Epithelial cell of esophagus (primary cell): ENCODE measurements at places on chromosomes 16 and 17.
A peak's percentile ranks its signal among the peaks of the same experiment; 100 is the strongest.

DNA sequence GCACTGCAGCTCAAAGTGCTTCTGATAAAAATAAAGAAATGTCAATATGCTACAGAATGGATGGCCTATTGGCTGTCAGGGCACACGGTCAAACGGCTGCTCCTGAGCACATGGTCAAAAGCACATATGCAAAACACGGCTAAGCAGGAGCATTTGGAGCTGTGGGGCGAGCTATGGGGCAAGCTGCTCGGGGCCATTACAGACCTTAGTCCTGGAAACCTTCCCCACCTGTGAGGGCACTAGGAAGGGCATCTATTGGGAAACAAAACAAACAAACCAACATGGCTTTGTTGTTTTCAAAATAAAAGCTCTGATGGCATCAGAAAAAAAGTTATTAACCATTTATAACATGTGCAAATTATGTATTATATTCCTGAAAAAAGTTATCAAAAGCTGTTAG lies 83.6 kb downstream of the SLC5A11 start:
- DNase-seq, result no peak

DNA sequence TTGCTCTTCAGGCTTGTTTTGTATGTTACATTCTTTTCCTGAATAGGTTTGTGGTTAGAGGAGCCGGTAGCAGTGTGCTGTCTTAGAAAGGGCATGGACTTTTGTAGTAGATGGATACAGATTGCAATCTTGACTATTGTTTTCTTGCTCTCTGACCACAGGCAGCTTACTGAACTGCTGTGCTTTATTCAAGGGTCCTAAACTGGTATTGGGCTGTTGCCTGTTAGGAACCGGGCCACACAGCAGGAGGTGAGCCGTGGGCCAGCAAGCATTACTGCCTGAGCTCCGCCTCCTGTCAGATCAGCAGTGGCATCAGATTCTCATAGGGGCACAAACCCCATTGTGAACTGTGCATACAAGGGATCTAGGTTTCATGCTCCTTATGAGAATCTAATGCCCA lies 373.9 kb downstream of the CPPED1 start:
- no peak for DNase-seq

DNA sequence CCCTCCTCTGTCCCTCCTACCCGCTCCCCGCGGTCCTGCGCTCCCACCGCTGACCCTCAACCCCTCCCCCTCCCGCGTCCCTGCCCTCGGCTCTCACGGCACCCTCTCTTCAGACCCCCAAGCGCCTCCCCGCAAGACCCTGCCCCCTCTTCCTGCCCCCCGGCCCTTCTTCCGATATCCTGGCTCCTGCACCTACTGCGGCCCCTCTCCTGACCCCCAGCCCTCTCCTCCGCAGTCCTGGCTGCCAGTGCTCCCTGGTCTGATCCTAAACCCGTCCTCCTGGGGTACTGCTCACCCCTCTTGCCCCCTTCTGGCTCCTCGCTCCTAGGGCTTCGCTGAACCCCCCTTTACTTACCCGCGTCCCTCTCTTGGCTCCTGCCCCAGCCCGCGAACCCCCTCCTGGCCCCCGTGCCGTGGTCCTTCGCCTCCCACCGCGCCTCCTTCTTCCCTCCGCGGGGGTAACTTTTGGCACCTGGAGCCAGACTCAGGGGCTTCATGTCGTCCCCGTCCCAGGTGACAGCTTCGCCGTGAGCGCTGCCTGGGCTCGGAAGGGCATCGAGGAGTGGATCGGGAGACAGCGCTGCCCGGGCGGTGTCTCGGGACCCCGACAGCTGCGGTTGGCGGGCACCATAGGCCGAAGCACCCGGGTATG lies 839 bp downstream of the NKD1 start:
- no peak for DNase-seq

DNA sequence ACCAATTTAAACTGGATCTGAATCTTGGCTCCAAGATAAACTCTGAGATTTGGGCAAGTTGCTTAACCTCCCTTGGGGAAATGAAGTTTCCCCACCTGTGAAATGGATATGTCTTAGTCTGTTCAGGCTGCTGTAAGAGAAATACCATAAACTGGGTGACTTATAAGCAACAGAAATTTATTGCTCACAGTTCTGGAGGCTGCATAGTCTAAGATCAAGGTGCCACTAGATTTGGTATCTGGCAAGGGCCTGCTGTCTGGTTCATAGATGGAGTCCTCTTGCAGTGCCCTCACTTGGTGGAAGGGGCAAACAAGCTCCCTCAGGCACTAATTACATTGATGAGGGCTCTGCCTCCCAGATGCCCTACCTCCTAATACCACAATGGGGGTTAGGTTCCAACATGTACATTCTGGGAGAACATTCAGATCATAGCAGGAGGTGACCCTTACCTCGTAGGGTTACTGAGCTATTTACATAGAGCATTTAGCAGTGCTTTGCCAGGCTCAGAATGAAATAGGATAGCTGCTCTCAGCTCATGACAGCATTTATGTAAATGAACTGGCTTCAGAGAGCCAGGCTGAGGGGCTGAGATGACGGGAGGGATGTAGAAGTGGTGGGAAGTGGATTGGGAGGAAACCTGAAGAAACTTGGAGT lies 83.9 kb downstream of the SPECC1 start:
- DNase-seq, result no peak

DNA sequence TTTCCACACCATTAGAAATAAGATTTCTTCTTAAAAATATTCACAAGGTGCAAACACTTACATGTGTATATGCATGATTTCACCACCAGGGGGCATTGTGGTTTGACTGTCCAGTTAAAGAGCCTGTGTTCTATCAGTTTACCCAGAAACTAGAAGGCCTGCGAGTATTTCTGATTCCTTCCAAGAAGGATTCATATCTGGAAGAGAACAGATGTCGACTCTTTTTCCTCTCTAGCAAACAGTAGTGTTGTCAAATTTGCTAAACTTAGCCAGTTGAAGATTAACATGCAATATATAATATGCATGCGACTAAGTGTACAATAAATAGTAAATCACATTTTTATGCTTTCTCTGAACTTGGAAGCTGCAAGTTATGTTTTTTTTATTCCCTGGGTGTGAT lies 404.1 kb downstream of the WWOX start:
- peak; percentile 58 for DNase-seq

GRCh38 chr17:16433514-16433913 lies 18.1 kb downstream of the TRPV2 start:
- DNase-seq, result no peak

GRCh38 chr17:40803617-40804082 lies 3.9 kb upstream of the KRT28 start:
- DNase-seq, result peak; percentile 86

DNA sequence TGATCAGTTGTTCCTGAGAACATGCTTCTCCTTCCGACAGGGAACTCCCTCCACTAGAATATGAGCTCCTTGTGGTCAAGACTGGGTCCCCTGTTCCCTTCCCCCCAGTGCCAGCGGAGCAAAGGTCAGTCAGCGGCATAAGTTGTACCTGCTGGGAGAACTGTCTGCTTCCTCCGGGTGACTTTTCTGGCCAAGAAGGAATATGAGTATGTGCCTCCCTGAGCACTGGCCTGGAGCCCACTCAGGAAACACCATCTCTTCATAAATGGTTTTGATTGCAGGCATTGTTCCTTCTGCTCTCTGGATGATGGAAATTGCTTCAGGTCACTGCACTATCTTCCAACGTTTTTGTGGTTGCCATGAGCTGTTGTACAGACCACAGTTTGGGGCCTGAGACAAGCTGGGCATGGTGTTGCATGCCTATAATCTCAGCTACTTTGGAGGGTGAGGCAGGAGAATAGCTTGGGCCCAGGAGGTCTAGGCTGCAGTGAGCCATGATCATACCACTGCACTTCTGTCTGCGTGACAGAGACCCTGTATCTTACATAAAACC lies 2.9 kb upstream of the P4HB start:
- no peak for DNase-seq
